ENCODE measurements at places on chromosomes 7 and 10.
A peak's percentile ranks its signal among the peaks of the same experiment; 100 is the strongest.

DNA sequence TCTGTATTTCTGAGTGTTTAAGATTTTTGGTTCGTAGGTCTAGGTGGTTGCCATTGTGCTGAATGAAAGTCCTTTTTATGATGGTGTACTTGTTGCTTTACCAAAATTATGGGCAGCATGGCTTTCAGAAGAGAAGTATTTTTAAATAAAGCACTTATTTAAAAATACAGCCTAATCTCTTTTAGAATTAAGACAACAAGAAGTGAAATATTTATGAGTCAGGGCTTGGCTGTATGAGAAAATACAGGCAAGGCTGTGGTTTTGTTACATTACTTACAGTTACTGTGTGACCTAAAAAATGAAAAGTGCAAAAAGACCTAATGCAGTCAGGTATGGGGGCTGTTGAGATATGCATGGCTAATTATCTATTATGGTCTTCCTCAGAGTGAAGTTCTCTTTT lies 185.2 kb upstream of the PPP1R3A start:
- no peak for DNase-seq

- DNase-seq = peak; percentile 34
Measured at GRCh38 chr7:12111422-12112405, 99.4 kb upstream of the TMEM106B start.

DNA sequence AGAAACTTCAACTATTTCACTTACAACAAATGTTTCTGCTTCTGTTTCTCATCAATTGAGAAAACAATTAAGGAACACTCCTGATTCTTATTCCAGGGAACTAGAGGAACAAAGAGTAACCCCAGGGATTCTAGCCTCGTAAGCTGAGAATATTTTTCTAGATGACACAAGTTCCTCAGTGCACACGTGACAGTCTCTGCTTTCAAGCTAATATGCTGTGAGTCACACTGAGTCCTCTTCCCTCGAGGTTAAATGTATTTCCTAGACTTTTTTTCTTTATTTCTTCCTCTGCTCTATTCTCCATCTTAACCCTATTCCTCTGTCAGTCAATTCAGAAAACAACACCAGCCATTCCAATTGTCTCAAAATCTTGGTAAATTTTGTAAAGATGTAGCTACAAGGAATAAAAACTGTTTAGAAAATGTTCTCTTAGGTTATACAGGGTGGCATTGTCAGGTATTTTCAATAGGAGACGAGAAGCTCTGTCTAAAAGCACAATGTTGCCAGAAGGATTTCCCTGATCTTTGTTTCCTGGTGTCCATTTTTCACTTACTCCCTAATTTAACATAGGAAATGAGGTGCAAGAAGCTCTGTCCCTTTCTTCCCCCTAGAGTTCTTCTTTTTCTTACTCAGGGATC lies 5.8 kb upstream of the C1GALT1 start:
- no peak for DNase-seq

DNA sequence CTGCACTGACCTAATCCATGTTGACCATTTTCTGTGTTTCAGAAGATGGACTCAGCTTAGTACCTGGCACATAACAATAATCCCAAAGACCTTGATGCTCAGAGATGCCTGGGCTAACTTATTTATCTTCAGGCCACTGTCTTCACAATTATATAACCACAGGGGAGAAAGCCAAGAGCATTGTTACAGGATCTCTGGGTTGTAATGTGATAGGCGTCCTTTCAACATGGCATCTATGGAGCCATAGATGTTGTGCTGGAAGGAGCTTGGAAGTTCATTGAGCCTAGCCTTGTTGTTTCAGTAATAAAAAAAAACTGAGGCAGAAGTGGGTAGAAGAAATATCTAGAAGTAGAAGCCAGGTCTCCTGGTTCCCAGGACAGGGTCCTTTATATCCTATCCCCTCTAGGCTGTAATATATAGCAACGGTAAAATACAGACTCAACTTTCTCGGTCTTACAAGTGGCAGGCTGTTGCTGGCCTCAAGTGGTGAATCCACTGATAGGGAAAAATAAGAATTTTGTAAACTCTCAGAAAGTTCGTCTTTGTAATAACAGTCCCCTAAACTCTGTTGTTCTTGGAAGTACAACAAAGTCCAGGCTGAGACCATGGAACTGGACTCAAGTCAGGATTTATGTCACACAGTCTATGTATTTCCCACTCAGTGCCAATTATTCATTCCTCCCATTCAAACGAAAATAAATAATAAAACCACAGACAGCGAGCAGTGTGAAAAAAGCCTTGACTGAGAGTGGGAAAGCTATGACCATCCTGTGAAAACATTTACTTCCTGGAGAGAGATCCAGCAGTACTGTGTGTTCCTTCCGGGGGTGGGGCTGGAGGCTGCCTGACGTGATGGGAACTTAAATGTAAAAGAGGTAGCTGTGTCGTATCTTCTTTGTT lies 277.6 kb downstream of the REEP3 start:
- no peak for DNase-seq

DNA sequence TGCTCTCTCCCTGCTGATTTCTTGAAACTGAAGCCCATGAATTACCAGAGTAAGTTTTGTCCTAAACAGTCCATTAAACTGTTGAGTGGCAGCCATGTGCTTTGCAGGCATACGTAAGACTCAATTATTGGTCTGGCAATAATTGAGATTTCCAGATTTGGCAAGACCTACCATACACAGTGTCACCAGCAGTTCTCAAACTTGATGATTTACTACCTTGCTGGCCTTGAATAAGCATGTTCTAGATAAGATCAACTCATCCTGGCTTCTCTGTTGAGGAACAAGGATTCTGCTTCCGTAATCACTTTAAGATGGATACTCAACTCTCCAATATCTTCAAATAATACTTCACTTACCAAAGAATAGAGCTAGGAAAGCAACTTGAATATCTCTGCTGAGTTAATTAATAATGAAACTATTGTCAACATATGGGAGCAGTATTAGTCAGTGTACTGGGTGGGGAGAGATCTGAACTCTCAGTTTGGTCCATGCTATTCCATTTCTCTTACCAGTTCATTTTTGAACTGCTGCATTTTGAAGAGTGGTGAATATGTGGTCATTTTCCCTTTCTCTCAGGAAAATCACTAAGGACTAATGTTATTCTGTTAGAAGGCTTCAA lies 181.4 kb downstream of the IPMK start:
- DNase-seq = no peak

Measured in NCI-H82 (cell line).